ENCODE measurements at places on chromosomes 5 and 9.

GRCh38 chr5:6723122-6723815 lies 10.0 kb downstream of the TENT4A start:
- no peak for DNase-seq

- DNase-seq: no peak
Observed at GRCh38 chr5:150166037-150166649, 435 bp upstream of the CDX1 start.

- no peak for DNase-seq
Observed at GRCh38 chr5:158698768-158699284, 400.9 kb downstream of the EBF1 start.

DNA sequence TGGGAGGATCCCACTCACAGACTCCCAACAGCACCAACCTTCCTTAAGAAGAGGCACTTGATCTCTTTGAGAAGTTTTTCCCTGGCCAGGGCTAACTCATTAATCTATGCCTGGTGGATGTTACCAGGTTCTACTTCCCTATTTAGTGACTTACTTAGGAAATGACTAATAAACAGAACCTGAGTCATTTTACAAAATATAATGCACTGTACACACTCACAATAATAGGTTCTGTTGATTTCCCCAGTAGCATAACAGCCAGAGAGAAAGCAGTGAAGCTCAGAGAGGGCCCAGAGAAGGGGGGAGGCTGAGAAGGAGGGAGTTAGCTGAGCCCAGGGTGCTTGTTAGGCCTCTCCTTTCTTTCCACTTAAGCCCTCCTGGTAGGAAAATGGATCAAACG lies 27.1 kb downstream of the FRMD3 start:
- no peak for DNase-seq

DNA sequence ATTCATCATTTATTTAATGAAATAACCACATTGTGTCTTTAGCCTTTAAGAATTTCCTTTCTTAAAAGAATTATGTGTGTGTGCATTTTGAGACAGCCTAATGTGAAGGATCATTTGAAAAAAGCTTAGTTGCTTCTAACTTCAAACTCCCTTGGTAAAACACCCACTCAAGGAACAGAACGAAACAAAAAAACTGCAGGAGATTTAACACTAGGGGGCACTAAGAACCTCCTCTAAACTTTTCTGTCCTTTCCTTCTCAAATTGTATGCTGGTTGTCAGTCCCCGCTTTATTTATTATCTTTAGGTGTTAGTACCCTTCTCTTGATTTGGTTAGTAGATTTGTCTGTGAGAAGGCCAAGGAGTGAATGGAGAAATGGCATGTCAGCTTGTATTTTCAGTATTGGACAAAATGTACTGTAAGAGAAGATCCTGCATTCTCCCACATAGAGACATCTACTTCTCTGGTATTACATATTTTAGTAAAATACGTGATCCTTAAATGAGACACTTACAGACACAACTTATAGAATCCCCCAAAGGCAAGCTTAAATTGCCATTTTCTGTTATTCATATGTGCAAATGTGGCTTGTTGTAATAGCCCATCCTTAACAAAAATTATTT lies 229.7 kb downstream of the MRPS30 start:
- no peak for DNase-seq

DNA sequence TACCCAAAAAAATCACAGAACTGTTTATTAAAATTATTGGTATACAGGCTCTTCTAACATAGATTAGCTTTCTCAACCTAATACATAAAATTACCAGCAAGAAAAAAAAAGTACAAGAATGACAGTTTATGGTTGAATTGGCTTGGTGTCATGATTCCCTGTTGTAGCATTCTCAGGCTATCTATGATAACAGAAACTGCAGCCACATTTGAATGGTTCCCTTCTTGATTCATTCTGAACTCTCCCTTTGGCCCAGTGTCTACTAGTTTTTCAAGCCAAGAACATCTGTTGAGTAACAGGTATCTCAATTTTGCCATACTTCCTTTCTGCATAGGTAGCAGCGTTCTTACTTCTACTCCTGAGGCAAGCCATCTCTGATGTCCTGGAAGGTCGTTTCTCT lies 3.0 kb downstream of the SPIN1 start:
- DNase-seq: peak; percentile 3

Measured in activated T-cell treated with anti-CD3 and anti-CD28 coated beads, Interleukin-2, amount 50 U/mL, for 72 hours (primary cell).